ENCODE measurements at places on chromosomes 6 and 20.
A peak's percentile ranks its signal among the peaks of the same experiment; 100 is the strongest.

GRCh38 chr20:5171064-5171789, 44.4 kb downstream of the CDS2 start:
- peak; percentile 41 for DNase-seq

GRCh38 chr6:166441325-166442078, 58.8 kb upstream of the MPC1 start:
- no peak for DNase-seq

GRCh38 chr6:78947962-78948361, 80.6 kb downstream of the IRAK1BP1 start:
- DNase-seq: no peak

DNA sequence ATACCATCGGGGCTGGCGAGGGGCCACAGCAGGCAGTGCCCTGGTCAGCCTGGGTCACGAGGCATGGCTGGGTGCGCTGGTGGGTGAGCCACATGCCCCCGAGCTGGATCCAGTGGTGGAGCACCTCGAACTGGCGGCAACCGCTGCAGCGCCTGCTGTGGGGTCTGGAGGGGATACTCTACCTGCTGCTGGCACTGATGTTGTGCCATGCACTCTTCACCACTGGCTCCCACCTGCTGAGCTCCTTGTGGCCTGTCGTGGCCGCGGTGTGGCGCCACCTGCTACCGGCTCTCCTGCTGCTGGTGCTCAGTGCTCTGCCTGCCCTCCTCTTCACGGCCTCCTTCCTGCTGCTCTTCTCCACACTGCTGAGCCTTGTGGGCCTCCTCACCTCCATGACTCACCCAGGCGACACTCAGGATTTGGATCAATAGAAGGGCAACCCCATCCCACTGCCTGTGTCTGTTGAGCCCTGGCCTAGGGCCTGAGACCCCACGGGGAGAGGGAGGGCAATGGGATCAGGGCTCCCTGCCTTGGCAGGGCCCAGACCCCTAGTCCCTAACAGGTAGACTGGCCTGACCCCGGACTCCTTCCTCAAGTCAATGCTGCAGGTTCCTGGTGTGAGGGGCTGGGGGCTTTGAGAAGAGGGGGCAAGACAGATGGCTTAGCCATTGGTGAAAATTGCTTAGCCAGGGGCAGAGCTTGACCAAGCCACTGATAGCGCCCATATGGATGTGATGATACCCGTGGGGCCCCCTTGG, 598 bp downstream of the TMEM239 start:
- no peak for DNase-seq

DNA sequence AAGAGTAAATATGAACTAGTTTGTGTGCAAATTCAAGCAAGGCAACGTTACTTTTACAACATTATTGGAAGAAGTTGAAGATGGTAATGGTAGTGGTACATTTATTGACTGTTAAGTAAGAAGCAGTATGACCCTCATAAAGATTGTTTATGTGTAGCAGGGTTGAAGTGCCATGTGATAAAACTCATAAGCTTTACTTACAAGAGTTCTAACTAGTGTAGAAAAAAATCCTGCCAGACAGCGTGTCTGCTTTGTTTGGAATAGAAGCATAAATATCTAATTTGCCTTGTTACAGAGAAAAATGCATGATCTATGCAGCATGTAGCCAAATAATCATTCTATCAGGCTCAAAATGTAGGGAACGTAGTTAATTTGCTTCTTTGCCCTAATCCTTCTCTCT, 450.8 kb upstream of the SOX4 start:
- no peak for DNase-seq

DNA sequence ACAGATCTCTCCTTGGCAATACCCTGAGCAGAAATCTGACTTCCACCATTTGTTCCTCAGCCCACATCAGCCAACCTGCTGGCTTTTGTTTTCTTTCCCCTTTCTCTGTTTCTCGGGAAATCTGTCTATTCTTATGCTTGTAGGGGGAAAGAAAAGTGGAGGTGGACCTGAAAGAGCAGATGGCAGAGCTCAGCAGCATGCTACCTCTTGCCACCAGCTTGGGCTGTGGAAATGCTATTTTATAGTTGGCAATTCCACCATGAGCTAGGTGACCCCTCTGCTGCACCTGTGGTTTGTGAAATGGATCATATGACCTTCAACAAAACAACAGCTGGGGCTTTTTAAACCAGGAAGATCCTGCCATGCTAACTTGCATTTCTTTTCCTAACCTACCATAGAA, 6.8 kb upstream of the SPATS1 start:
- no peak for DNase-seq

DNA sequence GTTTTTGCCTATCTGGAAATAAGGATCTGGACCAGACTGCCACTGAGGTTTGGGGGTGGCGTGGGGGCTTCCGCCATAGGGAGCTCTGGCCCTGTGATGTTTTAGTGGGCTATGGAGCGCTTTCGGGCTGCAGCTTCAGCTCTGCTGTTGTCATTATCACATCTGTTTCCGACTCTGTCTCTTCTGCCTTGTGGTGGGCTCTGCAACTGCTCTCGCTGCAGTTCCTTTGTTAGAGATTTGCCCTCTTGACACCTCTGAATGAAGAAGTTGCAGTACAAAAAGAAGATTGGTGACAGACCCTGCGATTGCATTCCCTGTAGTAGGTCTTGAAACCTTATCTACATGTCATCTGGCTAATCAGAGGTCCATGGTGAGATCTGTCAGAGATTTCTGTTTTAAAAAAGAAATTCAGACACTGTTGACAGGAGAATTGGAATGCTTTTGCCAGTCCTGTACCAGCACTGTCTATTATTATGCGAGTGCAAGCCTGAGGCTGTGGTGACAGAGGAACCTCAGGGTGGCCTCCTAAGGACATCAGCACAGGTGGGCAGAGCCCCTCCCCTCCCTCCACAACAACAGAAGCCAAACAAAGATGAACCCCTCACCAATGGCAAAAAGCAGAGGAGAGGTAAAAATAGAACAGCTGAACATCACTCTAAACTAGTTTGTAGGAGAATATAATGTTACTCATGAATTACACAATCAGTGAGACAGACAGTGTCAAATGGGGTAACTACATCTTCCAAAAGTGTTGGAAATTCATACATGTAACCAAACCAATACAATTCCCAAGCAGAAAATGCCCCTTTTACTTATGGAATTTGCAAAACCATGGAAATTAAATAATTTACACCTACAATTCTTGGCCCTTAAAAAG, 63.5 kb upstream of the DEFB112 start:
- DNase-seq: no peak

GRCh38 chr20:47205577-47206123, 150.8 kb downstream of the ZMYND8 start:
- DNase-seq: peak; percentile 59

DNA sequence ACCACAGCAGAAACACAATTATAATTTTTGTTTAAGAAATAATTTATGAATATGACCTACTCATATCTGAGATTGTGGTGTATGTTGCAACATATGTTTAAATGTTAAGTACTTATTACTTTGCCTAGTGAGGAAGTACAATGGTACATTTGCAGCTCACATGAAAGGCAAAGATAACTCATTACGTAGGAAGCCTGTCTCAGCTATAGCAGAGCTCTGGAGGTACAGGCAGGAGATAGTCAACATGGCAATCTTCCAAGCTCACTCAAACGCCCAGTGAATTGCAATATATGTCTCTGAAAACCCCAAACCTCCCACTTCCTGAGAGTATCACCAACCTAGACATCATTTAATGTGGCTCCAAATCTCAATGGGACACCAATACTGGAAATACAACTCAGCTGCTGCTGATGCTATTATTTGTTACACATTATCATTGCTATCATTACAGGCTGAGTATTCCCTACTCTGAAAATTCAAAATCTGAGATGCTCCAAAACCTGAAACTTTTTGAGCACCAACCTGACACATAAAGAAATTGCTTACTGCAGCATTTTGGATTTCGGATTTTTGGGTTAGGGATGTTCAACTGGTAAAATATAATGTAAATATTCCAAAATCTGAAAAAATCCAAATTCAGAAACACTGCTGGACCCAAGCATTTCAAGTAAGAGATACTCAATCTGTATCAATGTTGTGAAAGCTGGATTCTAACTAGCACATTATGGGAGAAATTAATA, 25.1 kb upstream of the GSTA4 start:
- no peak for DNase-seq

GRCh38 chr20:48186915-48187314, 401.6 kb upstream of the SULF2 start:
- DNase-seq: no peak

GRCh38 chr6:1917626-1918371, 308.1 kb downstream of the FOXC1 start:
- DNase-seq: no peak

DNA sequence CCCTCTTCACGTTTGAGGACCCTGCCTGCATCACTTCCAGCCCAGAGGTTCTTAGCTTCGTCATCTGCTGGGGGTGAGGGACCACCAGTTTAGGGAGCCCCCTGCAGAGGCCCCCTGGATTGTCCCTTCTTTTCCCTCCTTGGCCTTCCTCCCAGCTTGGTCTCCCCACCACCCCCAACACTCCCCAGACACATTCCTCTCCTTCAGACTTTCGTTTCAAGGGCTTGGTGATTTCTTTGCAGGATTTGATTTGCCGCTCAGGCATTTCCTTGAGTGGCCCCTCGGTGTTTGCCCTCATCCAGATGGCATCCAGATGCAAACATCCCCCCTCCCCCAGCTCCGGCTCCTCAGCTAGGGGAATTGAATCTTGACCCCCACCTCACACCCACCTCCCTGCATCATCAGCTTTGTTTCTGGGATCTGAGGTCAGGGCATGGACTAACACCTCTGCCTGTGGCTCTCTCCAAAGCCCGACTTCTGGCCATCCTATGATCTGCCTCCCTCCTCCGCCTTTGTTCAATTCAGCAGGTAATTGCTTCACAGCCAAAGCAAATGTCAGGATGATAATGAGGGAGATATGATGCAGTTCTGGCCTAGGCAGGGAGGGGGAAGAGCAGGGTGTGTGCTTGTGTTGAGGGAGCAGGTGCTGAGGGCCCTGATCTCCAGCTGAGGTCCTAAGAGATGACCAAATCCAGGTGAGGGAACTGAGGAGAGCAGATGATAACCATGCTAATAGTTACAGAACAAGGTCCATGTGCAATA, 141.5 kb downstream of the VEGFA start:
- no peak for DNase-seq

- DNase-seq: no peak
These were observed 1130.1 kb downstream of the HACE1 start for GRCh38 chr6:103729658-103730057.

- no peak for DNase-seq
These were observed 8.9 kb upstream of the DDR1 start for GRCh38 chr6:30875244-30876038.

DNA sequence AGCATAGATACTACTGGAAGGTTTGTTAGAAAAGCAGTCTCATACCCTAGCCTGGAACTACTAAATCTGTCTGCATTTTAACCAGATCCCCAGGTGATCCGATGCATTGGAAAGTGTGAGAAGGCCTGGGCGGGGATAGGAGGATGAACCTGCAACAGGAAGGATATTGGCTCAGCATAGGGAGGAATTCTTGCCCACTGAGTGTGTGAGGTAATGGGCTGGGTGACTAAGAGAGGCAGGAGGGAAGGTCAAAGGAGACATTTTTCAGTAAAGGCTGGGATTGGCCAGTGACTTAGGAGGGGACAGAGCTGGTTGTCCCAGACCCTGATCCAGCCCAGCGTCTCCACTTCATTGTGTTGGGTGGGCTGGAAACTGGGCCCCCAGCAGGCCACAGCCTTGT, 191.0 kb upstream of the LRFN2 start:
- DNase-seq: no peak

- DNase-seq: no peak
These were observed 861.2 kb upstream of the EYS start for GRCh38 chr6:66568271-66568670.

DNA sequence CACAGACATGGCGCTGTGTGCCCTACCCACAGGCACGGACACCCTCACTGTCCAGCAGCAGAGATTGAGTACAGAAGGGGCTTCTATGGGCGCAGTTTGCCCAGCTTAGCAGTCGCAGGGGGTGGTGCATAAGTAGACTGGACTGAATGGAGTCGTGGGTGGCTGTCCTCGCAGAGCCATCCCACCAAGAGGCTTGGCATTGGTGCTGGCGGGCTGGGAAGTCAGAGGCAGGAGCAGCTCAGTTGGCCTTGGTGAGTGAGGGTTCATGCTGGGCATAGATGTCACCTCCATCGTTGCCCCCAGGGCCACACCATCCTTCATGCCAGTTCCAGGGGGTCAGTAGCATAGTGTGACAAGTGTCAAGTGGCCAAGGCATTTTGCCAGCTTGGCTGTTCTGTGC, 25.2 kb downstream of the SUMO4 start:
- DNase-seq: no peak

DNA sequence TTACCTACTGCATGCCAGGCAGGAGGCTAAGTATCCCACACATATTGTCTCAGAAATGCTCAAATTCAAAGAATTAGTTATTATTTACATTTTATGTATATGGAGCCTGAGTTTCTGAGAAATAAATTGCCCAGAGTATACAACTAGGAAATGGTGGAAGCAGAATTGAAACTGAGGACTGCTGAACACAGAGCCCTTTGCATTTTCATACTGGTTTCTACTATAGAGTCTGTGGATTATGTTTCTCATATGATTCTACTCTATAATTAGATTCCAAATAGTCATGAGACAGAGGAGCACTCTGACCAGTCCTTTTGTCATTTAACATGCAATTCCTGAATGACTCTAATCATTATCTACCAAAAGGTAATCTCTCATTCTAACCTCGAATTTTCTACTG, 254.3 kb downstream of the LMBRD1 start:
- no peak for DNase-seq

DNA sequence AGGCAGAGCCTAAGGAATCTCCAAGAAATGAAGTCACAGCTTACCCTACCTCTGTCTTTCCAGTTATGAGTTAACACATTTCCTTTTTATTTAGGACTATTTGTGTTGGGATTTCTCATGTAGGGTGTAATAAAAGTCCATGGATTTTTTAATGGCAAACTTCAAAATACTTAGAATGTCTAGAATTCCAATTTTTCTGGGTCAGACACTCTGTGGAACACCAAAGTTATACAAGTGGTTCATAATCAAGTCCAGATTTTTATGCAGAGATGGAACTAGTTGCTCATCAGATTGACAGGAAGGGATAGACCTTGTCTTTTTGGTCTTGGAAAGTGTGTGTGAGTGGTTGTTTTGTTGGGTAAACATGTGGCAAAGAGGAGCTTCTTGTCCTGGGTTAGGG, 303.5 kb upstream of the RNF24 start:
- no peak for DNase-seq
